Bronchial epithelial cell (primary cell): ENCODE measurements at places on chromosomes 7 and 10. TPM values are rescaled to one million over a fixed set of nuclear protein-coding genes. Genes with fewer than 3 reads are reported as not detected.
A peak's percentile ranks its signal among the peaks of the same experiment; 100 is the strongest.

DNA sequence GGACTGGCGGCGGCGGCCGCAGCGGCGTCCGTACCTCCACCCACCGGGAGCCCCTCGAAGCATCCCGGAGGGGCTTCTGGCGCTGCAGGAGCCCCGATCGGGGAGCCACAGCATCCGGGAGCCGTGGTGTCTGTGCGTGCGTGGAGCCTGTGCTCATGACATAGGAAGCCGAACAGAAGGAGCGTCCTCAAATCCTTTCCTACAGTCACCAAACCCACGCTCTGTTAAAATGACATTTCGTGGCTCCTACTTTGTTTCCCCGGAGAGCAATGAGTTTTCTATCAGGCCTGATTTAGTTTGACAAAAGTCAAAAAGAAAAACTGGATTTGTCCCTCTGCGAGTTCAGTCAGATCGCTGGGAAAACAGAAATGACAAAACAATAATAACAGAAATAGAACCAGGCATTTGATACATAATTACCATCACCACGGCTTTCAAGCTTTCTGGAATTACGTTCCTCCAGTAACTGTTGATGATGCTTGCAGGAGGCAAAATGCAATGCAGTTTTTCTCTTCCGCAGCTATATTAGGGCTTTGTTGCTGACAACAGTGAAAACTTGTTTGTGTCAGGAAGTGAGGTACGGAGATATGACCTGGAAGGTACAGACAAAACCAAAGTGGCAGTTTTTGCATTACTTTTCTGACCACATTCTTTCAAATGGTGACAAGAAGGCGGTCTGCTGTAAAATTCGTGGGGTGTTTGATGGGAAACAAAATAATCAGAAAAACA lies 219.3 kb upstream of the MKLN1 start:
- DNase-seq = peak; percentile 23

Gene UNC5B
- 36.6 and 62.5 TPM in 2 replicates for total RNA-seq

- no peak for DNase-seq
These were observed 255.4 kb downstream of the TCERG1L start for GRCh38 chr10:131056091-131056579.

Gene CCZ1
- total RNA-seq = 42.9 TPM in 2 replicates

- DNase-seq = peak; percentile 21
These were observed 894 bp downstream of the ATXN7L1 start for GRCh38 chr7:105875505-105875904.

- DNase-seq = no peak
These were observed 30.5 kb upstream of the GHITM start for GRCh38 chr10:84108797-84109196.

GRCh38 chr7:130894146-130894908 lies 160.3 kb upstream of the KLF14 start:
- peak; percentile 55 for DNase-seq

Gene HACD1
- 22.1 and 24.6 TPM in 2 replicates for total RNA-seq

Gene HGF
- total RNA-seq = under 0.01 and 3.7 TPM in 2 replicates

DNA sequence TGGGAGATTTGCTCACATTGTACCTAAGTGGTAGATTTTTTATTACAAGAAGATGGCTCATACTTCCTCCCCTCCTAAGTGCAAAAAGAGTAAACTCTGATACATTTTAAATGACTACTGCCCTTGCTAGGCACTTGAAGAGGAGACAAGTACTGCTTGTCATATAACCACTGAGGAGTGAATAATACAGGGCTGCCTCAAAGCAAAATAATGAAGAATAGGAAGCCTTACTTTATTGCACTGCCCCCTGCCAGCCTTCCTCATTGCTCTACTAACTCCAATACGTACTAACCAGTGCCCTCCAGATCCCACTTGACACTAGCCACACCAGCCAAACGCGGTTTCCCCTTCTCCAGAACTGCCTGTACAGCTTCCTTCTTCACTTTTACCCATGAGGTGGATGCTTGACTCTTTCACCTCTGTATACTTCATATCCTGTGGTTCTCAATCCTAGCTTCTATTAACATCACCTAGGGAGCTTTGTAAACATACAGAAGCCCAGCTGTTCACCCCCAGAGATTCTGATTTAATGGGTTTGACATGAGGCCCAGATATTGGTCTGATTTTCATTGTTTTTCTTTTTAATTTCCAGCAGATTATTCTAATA lies 11.7 kb upstream of the MTERF1 start:
- no peak for DNase-seq

Gene TRIL
- under 0.01 TPM in 1 of 2 replicates, not detected in the other for total RNA-seq
